Activated naive CD4-positive, alpha-beta T cell treated with anti-CD3 and anti-CD28 coated beads, Interleukin-2, amount 50 U/mL, for 72 hours (primary cell): ENCODE measurements at places on chromosomes 7 and 10. TPM values are rescaled to one million over a fixed set of nuclear protein-coding genes. Genes with fewer than 3 reads are reported as not detected.

Gene MMD2
- not detected for total RNA-seq

Gene TRIM74
- total RNA-seq, result 1.0 TPM

Gene TACC2
- not detected for total RNA-seq

Gene NXPH1
- total RNA-seq, result not detected

Gene SH2B2
- total RNA-seq, result 0.84 TPM

Gene NRCAM
- total RNA-seq, result 0.80 TPM
